ENCODE measurements at places on chromosomes 5 and 9.

DNA sequence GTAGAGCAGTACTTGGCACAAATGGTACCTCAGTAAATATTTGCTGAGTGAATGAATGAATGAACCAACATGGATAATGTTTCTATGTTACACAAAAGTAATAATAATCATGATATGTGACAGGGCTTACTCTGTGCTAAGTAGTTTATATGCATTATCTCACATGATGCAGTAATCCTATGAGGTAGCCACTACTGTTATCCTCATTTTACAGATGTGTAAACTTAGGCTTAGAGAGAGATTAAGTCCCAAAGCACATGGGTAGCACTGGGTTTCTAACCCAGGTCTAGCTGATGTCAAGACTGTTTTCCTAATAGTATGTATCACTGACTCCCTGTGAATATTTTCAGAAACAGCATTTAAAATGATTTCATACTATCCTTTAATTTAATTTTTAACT lies 44.1 kb upstream of the VDAC1 start:
- DNase-seq = no peak

- peak; percentile 30 for DNase-seq
Observed at GRCh38 chr5:73459366-73459765, 10.8 kb upstream of the FOXD1 start.

- no peak for DNase-seq
Observed at GRCh38 chr5:56703952-56704351, 111.4 kb upstream of the MAP3K1 start.

GRCh38 chr5:51889703-51890102 lies 506.5 kb downstream of the ISL1 start:
- no peak for DNase-seq

GRCh38 chr5:52804387-52804791 lies 16.7 kb downstream of the ITGA1 start:
- no peak for DNase-seq

GRCh38 chr5:172640822-172641358 lies at the start of gene NEURL1B:
Gene NEURL1B, plus strand, starts transcription at chr5:172641263. Its CDS starts 144 bp downstream, at chr5:172641407.
- DNase-seq = peak; percentile 35

All from choroid plexus epithelial cell (primary cell).